RCC 7860 (cell line): ENCODE measurements at places on chromosomes 1 and 21.

GRCh38 chr1:223037845-223038244 lies 105.2 kb downstream of the TLR5 start:
- DNase-seq: no peak

GRCh38 chr1:88695781-88696180 lies 11.7 kb downstream of the PKN2 start:
- no peak for DNase-seq

DNA sequence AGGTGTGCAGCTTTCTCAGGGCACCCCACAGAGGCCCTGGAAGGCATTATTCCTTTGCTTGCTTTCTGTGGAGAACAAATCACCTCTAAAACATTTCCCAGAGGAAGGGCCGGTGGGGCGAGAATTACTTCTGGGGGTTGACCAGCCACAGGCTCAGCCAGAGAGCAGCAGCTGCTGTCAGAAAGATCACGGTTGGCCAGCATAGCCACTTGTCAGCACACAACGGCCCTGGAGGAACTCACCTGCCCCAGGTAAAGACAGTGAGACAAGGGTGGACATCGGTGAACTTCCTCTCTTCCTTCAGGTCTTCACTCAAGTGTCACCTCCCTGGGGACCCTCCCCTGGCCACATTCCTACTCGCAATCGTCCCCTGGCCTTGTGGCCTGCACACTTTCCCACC lies 69.5 kb upstream of the CLDN14 start:
- no peak for DNase-seq

DNA sequence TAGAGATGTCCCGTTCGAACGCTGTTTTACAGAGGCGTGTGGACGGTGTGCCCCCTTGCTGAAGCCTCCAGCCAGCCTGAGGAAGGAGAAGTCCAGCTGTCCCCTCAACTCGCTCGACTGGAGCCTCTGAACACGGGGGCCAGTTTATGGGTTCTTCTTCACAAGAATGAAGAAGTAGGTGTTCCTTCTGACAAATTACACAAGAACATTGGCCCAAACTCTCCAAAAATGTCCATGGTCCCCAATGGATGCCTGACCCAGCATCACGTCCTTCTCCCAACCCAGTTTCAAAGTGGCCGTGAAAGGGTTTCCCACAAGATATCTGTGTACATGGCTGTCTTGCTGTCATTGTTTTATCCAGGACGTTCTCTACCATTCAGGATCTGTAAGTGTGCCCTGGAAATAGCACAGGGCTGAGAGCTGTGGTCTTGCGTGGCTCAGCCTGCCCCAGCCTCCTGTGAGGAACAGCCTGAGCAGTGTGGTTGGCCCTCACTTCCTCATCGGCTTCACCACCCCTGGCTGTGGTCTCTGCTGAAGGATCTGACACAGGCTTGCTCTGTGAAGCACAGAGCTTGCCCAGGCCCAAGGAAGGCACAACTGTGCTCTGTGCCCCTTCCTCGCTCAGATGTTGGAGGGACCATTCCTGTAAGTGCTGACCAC lies 1.0 kb upstream of the S100B start:
- DNase-seq: no peak

GRCh38 chr1:32393832-32394140 lies 455 bp downstream of the BSDC1 start:
- DNase-seq: no peak

DNA sequence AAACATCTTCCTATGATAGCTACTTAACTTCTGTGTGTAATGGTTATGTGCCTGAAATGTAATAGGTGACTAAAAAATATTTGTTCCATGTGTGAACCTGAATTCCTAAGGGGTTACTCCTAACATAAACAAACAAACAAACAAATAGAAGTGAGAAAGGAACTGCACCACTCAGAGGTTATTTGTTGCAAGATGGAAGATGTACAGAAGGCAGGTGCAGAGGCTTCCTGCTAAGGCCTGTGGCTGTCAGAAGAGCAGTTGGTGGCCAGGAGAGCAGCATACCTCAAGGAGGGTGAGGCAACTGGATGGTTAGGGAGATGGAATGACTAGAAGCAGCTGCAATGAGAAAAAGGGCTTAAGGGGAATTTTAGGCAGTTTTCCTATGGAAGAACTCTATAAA lies 940.6 kb downstream of the TTLL7 start:
- DNase-seq: no peak
